GM19239 (cell line): ENCODE measurements at places on chromosomes 12 and 14.
A peak's percentile ranks its signal among the peaks of the same experiment; 100 is the strongest.

DNA sequence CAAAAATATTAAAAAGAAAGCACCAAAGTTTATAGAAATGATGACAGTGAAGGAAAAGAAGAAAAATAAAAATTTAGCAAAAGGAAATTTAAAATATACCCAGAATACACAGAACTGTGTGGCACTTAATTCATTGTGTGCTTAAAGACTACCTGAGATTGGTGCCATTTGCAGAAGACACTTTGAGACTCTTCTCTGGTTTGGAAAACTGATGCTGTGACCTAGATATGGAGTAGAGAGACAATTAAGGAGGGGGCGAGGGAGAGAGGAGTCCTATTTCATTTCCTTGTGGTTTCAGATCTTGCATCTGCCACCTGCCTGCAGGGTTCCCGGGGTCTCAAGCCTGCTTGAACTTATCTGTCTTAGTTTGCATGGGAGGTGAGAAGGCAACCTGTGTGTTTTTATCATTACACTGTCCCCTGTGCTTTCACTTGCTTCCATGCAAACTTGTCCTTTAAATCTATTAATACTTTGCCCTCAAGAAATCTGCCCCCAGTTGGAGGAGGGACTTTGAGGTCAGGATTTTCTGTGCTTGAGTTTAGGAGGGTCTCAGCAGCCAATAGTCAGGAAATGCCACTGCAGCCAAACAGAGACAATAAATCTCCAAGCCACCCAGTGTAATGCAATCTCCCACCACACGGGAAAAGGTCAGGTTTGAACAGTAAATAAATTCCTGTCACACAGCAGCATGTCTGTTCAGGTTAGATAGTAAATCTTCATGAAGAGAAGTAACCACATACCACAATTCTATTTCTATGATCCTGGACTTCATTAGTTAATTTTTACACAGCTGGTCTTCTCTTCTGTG is 119.4 kb downstream of the CAND1 start:
- no peak for DNase-seq

- no peak for DNase-seq
Observed at GRCh38 chr14:51650716-51651387, 858 bp upstream of the FRMD6 start.

- peak; percentile 4 for DNase-seq
Observed at GRCh38 chr12:74365178-74365964, 172.3 kb upstream of the ATXN7L3B start.

GRCh38 chr12:90953956-90954421 is 987 bp downstream of the CCER1 start:
- DNase-seq: no peak

DNA sequence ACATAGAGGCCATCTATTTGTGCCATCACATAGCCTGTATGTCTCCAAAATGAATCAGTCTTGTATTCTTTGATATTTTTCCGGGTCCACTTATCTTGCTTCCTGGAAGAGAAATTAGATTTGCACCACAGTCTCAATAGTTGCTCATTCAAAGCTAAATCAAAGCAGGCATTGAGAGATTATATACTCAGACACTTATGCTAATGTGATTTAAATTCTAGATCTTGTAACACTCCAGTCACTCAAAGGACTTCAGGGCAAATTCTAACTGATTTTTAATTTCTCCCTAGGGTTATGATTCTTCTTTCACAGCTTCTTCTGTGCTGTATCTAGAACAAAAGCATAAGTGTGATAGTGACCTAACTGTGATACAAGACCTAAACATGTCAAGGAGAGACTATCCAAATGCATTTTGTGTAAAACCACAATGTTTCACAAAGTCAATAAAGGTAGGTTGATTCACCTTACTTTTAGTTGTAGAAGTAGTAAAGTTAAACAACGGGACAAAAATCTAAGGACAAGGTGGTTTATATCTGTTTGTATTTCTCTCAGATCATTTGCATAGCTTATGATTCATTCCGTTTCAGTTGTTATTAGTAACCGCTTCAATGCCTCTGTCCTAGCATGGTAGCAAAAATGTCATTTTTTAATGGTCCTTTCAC is 26.8 kb downstream of the PLBD1 start:
- no peak for DNase-seq

GRCh38 chr12:2283916-2284315 is 231.1 kb downstream of the CACNA1C start:
- DNase-seq: no peak
